ENCODE measurements at places on chromosomes 6 and 20.

DNA sequence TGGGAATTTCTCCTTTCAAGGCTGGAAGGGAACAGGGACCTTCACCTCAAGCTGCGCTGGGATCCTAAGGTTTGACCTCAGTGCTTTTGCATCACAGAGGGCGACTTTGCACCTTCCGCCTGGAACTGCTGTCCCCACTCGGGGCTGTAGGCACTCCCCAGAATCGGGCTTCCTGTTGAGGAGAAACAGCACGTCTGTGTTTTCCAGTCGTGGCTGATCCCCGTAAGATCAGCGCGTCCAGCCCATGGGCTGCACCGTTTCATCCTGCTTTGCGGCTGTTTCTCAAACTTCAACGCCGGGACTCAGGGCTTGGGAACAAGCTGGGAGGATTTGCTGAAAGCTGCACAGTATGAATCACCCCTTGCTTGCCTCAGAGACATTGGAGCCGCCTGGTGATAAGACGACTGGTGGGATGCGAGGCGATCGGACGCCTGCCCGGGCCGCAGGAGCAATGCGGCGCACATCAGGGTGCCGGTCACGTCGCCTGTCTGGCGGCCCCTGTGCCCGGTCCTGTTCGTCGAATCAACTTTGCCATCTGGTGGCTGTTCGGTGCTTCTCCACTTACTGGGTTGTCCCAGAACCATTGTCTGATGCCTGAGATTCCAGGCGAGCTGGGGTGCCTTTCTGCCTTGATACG, 53.6 kb upstream of the FRMD1 start:
- peak; percentile 19 for DNase-seq

DNA sequence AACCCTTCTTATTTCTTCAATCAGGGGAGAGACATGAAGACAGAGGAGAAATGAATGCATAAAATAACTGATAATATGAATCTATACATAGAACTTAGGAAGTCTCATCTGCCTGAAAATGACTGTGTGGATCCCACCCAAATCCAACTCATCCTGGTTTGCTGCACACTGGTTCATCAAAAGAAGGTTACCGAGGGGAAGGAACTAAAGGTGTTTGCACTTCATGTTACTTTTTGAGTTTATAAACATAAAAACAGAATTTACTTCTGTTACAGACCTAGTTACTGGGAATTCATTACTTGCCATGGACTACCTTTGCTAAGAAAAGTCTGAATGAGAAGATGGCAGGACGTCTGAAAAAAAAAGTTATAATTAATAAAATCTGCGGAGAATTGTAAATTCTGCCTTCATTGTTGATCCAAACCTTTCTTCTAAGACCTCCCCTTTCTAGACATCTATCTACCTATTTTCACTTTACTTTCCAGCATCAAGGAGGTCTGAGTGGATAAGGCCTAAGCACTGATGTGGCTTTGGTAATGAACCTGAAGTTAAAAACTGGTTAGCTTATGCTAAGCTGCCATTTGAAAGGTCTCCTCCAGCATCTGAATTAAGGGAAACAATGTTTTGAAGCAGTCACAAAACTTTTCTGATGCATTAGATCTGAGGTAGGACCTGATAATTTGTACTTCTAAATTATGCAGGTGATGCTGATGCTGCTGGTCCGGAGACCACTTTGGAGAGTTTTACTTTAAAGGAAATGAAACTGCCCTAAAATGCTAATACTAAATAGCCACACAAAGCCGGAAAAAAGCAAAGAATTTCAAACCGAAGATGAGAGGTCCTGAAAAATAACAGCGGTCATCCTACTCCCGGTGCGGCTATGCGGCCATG, 84.0 kb downstream of the HFE start:
- DNase-seq: no peak

GRCh38 chr6:35304299-35304698, 6.7 kb downstream of the DEF6 start:
- DNase-seq: no peak

DNA sequence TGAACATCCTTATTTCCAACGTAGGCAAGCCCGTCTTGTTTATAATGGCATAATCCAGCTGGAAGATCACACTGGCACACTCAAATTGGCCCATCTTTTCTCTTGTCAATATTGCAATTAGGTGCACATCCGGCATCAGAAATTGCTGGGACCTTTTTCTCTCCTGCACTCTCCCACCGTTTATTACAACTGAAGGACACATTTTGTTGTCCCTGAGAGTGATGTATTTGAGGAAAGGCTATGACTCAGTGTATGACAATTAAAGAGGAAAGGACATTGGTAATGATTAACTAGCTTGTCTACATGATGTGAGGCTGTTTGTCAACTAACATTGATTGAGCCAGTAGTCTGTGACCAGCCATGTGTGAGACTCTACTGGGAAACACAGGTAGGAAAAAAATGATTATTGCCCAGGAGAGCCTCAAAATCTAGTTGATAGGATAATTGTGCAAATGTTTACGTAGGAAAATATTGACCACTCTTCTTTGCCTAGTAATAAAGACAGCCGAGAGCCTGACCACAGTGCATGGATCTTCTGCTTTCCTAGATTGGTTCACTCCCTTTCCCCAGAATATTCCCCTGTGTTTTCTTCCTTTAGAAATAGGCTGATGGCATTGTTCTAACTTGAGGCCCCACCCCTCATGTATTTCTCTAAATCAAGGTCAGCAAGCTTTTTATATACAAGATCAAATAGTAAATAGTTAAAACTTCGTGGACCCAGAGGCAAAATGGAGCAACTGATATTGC, 230.0 kb upstream of the BTBD3 start:
- no peak for DNase-seq

DNA sequence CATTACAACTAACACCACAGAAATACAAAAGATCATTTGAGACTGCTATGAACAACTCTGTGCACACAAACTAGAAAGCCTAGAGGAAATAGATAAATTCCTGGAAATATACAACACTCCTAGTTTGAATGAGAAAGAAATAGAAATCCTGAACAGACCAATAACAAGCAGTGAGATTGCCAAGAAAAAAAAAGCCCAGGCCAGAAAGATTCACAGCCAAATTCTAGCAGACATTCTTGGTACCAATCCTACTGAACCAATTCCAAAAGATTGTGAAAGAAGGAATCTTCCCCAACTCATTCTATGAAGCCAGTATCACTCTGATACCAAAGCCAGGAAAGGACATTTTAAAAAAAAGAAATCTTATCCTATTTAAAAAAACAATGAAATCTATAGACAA, 7.0 kb upstream of the CDK19 start:
- DNase-seq: no peak

DNA sequence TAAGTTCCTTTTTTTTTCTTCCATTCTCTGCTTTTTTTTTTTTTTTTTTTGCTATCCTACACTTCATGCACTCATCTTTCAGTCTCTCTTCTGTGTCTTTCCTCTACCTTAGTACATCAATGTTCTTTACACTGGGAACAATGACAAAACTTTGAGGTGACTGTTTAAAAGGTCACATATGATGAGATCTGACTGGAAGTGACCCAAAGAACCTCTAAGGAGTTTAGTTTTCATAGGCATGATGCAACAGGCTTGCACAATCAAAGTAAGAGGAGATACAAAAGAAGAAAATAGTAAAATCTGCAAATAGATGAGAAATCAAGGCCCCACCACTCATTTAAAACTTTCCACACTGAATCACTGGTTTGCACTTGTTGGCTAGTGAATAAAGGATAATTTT, 840.8 kb downstream of the TBC1D32 start:
- DNase-seq: no peak

- DNase-seq: no peak
Measured at GRCh38 chr20:63826753-63827152, 4.3 kb downstream of the ZBTB46 start.

- no peak for DNase-seq
Measured at GRCh38 chr6:8084586-8084985, 17.8 kb downstream of the EEF1E1 start.

- no peak for DNase-seq
Measured at GRCh38 chr20:38973107-38973506, 11.0 kb downstream of the DHX35 start.

- DNase-seq: no peak
Measured at GRCh38 chr6:13484138-13484708, 3.2 kb downstream of the GFOD1 start.

DNA sequence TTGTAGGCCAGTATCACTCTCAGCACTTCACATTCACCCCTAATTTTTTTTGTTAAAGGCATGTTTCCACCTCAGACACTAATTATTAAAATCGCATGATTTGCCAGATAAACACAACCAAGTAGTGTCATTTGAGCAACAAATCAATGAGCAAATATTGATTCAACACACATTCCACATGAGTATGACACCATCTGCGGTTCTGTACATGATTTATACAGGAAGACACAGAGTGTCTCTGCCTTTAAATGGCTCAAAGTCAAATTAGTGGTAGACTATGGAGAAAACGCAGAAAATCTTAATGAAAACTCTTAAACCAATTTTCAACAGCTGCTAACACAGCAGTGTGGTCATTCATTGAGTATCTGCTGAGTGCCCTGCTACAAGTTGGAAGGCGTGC, 300.2 kb downstream of the SOX4 start:
- no peak for DNase-seq

DNA sequence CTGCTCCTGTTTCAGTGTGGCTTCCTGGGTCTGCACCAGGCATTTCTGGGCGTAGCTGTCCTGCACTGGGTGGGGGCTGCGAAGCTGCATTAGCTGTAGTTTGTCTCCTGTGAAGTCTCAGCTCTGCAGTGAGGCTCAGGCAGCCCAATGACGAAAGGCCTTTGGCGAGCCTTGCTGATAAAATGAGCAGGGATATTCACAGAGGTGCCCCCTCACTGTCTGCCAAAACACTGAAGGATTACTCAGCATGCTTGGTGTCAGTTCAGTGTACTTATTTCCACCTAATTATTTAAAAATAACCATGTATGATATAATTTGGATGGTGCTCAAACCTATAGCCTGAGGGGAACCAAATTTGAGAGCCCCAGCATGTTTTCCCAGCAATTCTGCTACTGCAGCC, 73.5 kb downstream of the ECT2L start:
- DNase-seq: no peak

DNA sequence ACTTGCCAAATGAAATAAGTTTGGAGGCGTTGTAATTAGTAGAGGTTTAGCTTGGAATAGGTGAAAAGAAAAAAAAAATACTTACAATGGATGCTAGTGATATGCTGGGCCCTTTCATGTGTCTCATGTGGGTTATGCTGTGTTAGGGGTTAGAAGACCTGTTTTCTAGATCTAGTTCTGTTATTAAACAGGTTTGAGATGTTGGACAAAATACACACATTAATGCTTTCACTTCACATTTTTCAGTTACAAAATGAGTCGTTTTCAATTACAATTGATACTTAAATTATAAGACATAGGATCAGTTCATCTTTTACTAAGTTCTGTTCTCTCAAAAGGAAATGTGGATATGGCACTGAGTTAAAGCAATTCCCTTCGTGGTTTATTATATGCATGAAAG, 509.8 kb downstream of the EPM2A start:
- DNase-seq: no peak

DNA sequence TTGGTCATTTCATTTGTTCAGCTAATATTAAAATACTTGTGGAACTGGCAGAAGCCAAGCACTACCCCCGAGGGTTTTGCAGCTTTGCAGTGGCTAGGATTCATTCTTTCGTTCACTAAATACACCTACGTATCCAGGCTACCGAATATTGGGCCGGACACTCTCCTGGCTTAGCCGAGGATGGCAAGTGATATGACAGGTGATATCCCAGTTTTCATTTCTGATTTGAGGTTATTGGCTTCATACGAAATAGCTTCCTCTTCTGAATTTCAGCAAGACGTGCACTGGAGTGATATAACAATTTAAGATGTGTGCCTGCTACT, 536 bp upstream of the MTFR2 start:
- DNase-seq: no peak

- DNase-seq: no peak
Measured at GRCh38 chr20:31580706-31581105, 24.4 kb upstream of the ID1 start.

DNA sequence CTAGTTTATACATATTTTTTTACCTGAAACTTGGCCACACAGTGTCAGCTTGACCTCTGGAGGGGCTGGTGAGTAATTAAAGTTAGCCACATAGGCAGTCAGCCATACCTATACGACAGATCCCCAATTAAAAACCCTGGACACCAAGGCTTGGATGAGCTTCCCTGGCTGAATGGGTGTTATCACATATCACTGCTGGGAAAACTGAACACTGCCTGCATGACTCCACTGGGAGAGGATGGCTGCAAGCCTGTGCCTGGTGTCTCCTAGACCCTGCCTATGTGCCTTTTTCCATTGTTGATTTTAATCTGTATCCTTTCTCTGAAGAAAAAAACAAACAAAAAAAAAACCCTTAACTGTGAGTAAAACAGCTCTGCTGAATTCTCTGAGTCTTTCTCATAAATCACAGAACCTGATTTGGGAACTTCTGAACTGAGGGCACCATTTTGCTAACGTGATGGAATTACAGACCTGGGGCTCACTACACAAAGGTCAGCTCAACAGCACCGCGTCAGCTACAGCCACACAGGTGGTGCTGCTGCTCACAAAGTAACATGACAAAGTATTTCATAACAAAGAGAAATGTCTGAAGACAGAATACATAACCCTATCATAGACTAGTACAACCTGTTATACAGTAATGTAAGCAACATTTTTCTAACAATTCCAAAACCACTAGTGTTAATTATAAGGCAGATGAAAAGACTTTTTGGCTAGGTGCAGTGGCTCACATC, 97.0 kb downstream of the SLC23A2 start:
- DNase-seq: no peak

- no peak for DNase-seq
Measured at GRCh38 chr6:11974089-11974488, 38.0 kb upstream of the HIVEP1 start.

GRCh38 chr6:1729750-1730140, 120.0 kb downstream of the FOXC1 start:
- DNase-seq: no peak

GRCh38 chr6:41659935-41660334, 21.7 kb downstream of the MDFI start:
- no peak for DNase-seq

- no peak for DNase-seq
Measured at GRCh38 chr6:152701081-152701862, 3.6 kb downstream of the MYCT1 start.

DNA sequence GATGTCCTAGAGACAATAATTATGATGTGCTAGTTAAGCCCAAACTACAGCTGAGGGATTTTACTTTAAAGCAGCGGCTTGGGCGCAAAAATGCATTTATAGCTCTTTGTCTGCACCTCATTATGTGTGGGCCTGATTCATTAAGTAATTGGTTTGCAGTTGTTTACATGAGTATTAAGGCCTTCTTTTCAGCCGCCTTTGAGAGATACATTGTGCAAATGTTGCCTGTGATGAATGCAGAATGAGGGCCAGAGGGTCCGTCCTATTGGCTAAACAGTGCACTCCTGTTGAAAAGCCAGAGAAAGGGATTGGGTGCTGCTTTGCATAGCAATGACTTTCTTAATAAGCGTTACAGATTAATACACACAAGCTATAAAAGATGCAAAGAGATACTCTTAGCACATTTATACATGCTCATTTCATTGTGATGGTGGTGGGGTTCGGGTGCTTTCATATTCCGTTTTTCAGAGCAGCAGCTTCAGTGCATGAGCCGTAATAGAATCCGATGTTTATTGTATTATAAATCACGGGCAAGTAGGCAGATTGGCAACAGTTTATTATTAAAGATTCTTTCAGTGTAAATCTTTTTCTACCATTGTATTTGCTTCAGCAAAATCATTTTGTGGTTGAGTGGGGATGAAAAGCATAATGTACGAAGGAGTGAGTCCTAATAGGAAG, 68.2 kb upstream of the XRN2 start:
- DNase-seq: no peak
